ENCODE measurements at places on chromosomes 12 and 14.

DNA sequence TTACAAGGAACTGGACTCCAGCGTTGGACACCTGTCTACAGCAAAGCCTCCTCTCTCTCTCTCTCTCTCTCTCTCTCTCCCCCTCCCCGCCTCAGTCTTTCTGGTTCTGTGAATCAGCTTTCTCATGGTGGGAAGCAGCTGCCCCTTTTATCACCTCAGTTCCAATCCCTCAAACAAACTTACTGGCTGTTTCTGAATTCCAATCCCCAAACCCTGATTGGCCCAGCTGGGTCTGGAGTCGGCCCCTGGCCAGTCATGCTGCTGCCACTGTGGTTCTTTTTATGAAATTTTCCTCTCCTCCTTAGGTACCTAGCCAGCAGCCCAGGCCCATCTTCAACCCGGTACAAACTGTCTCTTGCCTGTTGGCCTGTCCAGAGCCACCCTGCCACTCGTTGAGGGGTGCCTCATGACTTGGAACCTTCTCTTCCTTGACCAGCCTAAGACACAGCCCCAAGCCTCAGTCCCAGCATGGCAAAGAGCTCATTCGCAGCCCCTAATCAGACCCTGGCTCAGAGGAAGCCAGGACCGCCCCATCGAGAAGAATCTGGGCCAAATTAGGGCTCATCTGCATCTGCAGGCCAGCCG is 9.4 kb upstream of the MORN3 start:
- ATAC-seq: no peak

- ATAC-seq: peak; percentile 79
These were observed 7.0 kb downstream of the MLF2 start for GRCh38 chr12:6745741-6746525.

GRCh38 chr12:28065889-28066630 is 93.5 kb upstream of the PTHLH start:
- no peak for ATAC-seq

DNA sequence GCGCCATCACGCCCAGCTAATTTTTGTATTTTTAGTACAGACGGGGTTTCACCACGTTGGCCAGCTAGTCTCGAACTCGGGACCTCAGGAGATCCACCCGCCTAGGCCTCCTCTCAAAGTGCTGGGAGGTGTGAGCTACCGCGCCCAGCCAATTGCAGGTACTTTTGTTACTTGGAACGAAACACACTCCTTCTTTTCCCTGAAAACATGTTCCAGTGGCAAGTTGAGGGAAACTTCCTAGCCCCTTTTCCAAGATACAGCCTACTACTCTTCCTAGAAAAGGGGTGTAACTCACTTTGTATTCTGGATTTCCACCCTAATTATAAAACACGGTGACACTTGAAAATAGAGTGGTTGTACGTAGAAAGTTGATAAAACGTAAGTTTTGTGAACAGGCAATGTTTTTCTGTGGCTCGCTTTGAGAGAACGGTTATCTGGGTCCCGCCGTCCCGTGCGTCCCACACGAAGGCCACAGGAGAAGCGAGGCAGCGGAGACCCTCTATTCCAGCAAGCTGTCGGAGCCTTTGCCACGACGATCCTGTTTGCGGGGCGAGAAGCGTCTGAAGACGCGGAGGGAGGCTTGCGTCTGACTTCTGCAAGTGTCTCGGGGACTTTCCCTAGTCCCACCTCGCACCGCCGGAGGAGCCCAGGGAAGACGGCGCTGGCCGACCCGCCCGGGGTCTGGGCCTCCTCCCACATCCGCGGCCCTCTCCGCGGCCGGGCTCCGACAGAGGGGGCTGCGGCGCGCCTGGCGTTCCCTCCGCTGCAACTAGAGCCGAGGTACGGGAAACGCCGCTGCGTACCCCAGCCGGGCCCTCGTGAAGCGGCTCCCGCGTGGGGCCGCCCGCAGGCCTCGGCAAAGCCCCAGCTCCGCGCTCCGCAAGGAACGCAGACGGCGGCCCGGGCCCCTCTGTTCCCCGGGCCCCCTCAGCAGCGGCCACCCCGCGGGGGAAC is 745 bp downstream of the CDCA4 start:
- peak; percentile 3 for ATAC-seq

GRCh38 chr14:62557416-62557815 is 487.8 kb downstream of the KCNH5 start:
- ATAC-seq: no peak

- no peak for ATAC-seq
These were observed 309.8 kb upstream of the TMEM132C start for GRCh38 chr12:127957001-127957660.

DNA sequence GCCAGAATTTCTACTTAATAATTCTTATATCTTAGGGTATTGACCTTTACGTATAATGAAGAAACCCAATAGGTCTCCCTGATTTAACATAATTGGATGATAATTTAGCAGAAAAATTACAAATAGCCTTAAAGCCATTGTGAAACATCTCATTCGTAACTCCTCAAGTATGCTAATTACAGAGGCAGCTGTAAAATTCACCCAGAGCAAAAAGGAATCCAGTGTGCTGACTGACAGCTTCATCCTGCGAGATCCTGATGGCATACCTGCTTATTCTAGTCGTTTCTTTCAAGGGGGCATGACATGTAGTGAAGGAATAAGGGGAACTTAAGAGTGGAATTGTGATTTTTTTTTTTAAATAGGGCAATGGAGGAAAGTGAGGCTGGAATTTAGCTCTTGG is 291.5 kb downstream of the FUT8 start:
- no peak for ATAC-seq

- ATAC-seq: peak; percentile 91
These were observed 19.3 kb upstream of the SERPINA6 start for GRCh38 chr14:94342334-94342934.

GRCh38 chr14:24775950-24776349 is 142.0 kb upstream of the GZMB start:
- ATAC-seq: no peak

GRCh38 chr14:89007906-89008305 is 183.5 kb downstream of the TTC8 start:
- no peak for ATAC-seq

- no peak for ATAC-seq
These were observed 140.8 kb downstream of the ERC1 start for GRCh38 chr12:1131811-1132224.

DNA sequence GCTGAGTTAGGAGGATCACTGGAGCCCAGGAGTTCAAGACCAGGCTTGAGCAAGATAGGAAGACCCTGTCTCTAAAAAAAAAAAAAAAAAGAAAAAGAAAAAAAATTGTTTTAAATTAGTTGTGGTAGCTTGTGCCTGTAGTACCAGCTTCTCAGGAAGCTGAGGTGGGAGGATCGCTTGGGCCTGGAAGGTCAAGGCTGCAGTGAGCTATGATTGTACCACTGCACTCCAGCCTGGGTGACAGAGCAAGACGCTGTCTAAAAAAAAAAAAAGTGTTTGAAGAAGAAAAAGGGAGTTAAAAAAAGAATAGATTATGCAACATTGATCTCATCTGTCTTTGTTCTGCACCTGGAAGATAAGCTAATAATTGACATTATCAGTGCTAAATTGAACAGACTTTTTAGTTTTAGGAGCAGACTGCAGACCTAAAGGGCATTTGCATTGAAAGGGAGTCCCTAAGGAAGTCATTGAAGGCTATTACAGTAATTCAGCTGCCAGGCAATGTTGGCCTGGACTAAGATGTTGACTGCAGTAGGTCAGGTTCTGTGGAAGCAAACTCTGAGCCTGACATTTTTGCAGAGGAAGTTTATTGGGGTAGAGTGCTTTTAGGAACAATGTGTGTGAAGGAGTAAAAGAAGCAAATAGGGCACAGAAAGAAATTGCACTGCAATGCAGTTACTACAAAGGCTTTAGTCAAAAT is 215.8 kb downstream of the PCNX1 start:
- no peak for ATAC-seq

DNA sequence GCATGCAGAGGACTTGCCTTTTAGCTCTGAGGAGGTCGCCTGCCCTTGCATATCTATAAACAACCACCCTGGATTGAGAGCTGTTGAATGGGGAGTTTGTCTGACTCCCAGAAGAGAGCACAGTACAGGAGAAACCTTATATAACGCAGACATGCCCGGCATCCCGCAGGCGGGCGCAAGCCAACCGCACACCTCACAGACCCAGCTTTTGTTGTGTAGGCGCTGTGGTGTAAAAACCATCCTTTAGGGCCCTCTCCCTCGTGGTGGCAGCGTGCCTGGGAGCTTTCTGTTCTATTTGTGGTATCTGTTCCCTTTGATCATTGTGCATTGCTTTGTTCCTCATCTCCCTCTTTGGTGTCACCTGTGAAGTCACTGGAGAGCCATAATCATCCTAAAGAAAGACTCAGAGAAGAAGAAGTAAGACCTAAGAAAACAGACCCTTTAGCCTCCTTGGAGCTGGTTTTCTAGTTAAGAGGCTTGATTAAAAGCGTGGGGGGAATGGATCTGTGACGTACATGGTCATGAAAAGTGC is 77.7 kb downstream of the ETV6 start:
- ATAC-seq: no peak

DNA sequence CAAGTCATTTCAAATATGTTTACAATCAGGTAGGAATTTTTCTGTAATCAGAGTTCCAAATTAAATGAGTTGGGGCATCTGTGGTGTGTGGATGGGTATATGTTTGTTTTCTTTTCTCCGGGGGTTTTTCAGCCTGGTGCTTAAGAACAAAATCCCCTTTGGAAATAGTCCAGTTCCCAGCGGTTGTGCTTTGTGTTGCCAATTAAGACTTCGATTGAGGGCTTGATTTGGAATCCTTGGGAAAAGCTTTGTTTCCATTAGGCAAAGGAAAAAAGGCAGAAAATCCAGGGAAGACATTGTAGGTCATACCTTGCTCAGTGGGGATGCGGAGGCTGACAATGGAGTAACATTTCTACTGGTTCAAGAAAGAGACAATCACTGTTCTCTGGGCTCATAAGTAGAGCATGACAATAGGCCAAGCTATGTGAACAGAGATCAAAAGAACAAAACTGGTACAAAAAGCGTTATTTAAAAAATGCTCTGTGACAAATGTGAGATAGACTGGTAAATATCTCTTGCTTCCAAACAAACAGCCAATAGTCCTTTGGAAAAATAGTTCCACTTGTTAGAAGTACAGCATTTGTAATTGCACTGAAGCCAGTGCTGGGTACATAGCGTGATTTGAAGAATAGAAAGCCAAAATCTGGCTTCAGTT is 79.7 kb downstream of the EML1 start:
- no peak for ATAC-seq

DNA sequence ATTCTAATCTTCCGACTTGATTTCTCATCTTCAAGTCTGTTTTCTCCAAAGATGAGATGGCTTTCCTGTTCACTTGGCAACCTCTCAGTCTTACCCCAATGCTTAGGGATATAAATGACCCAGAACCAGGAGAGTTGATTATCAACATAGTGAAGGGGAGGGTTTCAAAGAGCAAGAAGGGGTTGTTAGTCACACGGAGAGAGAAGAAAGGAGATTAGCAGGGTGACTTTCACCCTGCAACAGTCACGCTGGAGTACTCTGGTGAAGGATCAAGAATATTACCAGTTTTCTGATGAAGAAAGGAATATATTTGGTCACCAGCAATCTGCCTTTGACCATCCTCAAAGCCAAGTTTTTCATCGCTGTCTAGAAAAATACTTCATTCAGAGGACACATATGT is at the start of gene TMEM52B:
Gene TMEM52B, plus strand, starts transcription at position 212 of the 400 bp plus-strand sequence. CDS start 543 bp downstream, outside the sequence.
- ATAC-seq: no peak

GRCh38 chr14:51855234-51855633 is 5.2 kb upstream of the GNG2 start:
- no peak for ATAC-seq

GRCh38 chr14:25833341-25834126 is 764.3 kb downstream of the NOVA1 start:
- ATAC-seq: peak; percentile 52

- no peak for ATAC-seq
These were observed 68.7 kb downstream of the RFX4 start for GRCh38 chr12:106651552-106651951.

DNA sequence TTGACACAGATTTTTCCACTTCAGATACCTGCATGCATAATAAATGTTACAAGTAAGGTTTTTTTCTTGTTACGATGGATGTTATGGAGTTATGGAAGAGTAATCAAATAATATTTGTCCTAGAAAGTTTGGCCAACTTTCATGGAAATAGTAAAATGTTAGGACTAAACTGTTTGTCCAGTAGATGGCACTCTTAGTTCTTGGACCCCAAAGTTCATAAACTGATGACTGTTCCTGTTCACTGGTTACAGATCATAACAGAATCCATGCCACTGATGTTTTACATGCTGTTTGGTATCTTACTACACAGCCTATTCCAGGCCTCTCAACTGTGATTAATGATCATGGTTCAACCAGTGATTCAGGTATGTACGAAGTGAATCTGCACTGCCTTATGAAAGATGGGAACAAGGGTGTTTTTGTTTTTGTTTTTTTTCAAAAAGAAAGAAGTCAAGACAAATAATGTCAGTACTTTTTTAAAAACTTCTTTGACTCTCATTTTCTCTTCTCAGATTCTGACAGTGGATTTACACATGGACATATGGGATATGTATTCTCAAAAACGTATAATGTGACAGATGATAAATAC is 48.8 kb upstream of the SLCO1C1 start:
- ATAC-seq: no peak

- no peak for ATAC-seq
These were observed 1.9 kb downstream of the CCDC91 start for GRCh38 chr12:28192125-28192524.

- peak; percentile 6 for ATAC-seq
These were observed 6.3 kb downstream of the RPS29 start for GRCh38 chr14:49579841-49580240.

DNA sequence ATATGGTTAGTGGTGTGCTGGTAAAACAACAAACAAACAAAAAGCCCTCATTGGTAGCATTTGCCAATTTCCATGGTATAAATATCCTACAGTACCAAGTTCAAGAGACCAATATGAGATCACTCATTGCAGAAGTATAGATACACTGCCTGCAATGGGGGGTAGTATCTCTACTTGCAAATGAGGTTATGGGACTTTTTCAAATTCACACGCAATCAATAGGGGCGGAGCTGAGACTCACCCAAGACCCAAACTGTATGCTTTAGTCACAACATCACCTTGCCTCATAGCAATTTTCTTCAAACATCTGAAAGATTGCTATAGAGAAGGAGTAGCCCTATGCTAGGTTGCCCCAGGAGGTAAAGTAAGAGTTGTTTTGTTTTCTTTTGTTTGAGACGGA is 93.7 kb downstream of the VCPKMT start:
- no peak for ATAC-seq

- no peak for ATAC-seq
These were observed 204.0 kb downstream of the DAD1 start for GRCh38 chr14:22384974-22385526.

- ATAC-seq: no peak
These were observed 131.8 kb downstream of the NPAS3 start for GRCh38 chr14:33070475-33070874.

GRCh38 chr14:68948686-68949600 is 30.2 kb downstream of the ACTN1 start:
- ATAC-seq: no peak

DNA sequence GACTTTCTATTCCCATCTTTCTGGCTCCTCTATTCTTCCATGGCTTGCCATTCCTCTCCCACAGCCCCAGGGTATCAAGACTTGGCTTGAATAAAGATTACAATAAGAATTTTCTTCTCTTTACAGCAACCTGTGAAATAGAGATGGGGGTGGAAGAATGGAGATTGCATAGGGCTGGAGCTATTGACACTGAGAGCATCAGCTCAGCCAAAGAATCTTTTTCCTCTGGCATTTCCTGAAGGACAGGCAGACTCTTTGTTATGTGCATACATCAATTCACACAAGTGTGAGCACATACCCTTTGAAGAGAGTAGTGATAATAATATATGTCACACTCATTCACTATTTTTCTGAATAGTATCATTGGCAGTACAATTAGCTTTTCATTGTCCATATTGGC is 4.7 kb downstream of the RNASE11 start:
- ATAC-seq: no peak

- peak; percentile 44 for ATAC-seq
These were observed 47.4 kb upstream of the SRSF5 start for GRCh38 chr14:69719501-69719951.
